ENCODE measurements at places on chromosomes 6 and 20. TPM values are rescaled to one million over a fixed set of nuclear protein-coding genes. Genes with fewer than 3 reads are reported as not detected.

DNA sequence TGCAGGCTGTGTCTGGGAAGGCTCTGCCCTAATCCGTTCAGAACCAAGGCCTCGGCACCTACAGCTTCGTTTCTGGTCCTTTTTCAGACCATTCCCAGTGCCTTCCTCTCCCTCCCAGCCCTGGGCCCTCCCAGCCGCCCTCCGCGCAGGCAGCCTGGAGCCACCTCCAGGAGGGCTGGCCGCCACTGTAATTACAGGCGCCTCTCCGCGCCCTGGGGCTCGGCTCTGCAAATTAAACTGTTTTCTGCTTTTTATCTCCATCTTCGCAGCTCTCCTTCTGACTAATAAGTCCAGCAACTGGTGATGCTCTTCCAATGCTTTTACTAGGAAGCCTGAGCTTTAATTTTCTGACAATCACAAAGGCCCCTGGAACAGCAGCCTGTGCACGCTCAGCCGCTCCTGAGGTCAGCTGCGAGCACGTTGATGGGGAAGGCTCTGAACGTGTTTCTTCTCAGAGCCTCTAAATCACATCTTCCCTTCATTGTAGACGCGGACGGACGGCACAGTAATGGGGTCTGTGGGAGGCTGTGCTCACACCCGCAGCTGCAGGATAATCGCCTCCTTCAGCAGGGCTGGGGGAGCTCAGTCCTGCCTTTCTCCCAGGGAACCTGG lies 194.6 kb downstream of the DLL1 start:
- no peak overlapping the region for H3K4me3 ChIP-seq
- H3K27ac ChIP-seq: no peak overlapping the region
- no peak for DNase-seq
- H3K27me3 ChIP-seq: no peaks in the 10 kb centered on the region

DNA sequence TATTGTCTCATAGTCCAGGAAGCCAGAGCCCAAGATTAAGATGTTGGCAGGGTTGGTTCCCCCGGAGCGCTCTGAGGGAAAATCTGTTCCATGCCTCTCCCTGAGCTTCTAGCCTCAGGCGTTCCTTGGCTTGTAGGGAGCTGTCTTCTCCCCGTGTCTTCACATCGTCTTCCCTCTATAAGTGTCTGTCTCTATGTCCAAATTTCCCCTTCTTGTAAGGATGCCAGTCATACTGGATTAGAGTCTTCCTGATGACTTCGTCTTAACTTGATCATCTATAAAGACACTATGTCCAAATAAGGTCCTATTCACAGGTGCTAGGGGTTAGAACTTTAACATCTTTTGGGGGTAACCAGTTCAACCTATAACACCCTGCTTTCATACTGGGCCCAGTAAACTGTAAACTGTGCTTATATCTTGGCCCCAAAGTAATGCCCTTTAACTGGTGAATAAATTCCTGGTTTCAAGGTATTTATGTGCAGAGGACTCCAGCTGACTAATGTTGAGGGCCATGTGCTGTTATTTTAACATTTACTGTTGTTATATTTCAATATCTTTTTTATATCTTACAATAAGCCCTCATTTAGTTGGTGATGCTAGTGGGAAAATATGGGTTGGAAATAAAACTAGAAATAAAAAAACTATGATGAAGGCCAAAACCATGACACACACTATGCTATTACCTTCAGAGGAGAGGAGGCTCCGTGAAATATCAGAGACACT lies 101.7 kb upstream of the IYD start:
- H3K4me1 ChIP-seq: peaks cover 12% of the 10 kb centered on the region
- H3K4me3 ChIP-seq: no peak overlapping the region
- no peak overlapping the region for H3K27ac ChIP-seq
- no peaks in the 10 kb centered on the region for H3K36me3 ChIP-seq
- no peak for DNase-seq

GRCh38 chr6:124868481-124868880 lies 93.8 kb upstream of the RNF217 start:
- H3K36me3 ChIP-seq: no peaks in the 10 kb centered on the region
- H3K4me3 ChIP-seq: no peak overlapping the region
- DNase-seq: peak; percentile 17
- H3K4me1 ChIP-seq: no peaks in the 10 kb centered on the region
- no peak overlapping the region for H3K27ac ChIP-seq
- no peaks in the 10 kb centered on the region for H3K27me3 ChIP-seq

DNA sequence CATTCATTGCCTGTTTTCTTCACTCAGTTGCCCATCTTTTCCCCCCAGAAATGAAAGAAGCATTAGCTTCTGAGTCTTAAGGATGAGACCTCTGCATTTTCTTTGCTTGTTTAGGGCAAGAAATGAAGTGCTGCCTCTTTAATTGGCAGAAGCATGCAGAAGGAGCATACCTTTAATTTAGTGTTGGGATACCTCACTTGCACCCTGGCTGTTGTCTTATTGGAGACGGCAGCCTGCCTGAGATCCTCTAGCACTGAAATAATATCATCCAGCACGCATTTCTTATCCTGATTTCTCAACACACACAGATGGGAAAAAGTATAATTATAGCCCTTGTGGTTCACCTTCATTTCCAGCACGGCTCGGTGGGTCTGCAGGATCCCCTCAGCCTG lies 43.1 kb downstream of the PTCHD4 start:
- H3K4me3 ChIP-seq: no peak overlapping the region
- H3K36me3 ChIP-seq: no peaks in the 10 kb centered on the region
- H3K27me3 ChIP-seq: no peaks in the 10 kb centered on the region
- no peaks in the 10 kb centered on the region for H3K4me1 ChIP-seq

DNA sequence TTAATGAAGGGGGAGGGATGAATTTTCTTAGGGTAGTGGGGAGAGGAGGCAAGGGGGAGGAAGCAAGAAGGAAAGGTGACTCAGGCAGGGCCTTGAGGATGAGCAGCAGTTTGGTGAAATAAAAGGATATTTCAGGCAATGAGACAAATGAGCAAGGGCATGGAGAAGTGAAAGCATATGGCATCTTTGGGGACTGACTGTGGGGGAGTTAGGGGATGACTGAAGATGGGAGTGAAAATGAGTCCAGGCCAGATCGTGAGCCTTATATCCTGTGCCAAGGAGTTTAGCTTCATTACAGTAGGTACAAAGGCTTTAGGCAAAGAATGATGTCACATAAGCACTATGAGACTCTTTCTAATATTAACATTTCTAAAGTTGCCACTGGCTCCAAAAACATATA lies 51.9 kb downstream of the ILRUN start:
- H3K27ac ChIP-seq: no peak overlapping the region
- peaks cover 7% of the 10 kb centered on the region for H3K36me3 ChIP-seq
- no peaks in the 10 kb centered on the region for H3K27me3 ChIP-seq
- H3K4me3 ChIP-seq: no peak overlapping the region
- DNase-seq: no peak
- H3K4me1 ChIP-seq: no peaks in the 10 kb centered on the region

- peaks cover 12% of the 10 kb centered on the region for H3K36me3 ChIP-seq
- no peak overlapping the region for H3K27ac ChIP-seq
- DNase-seq: no peak
- no peak overlapping the region for H3K4me3 ChIP-seq
- H3K27me3 ChIP-seq: no peaks in the 10 kb centered on the region
Measured at GRCh38 chr20:31570735-31571617, 34.1 kb upstream of the ID1 start.

DNA sequence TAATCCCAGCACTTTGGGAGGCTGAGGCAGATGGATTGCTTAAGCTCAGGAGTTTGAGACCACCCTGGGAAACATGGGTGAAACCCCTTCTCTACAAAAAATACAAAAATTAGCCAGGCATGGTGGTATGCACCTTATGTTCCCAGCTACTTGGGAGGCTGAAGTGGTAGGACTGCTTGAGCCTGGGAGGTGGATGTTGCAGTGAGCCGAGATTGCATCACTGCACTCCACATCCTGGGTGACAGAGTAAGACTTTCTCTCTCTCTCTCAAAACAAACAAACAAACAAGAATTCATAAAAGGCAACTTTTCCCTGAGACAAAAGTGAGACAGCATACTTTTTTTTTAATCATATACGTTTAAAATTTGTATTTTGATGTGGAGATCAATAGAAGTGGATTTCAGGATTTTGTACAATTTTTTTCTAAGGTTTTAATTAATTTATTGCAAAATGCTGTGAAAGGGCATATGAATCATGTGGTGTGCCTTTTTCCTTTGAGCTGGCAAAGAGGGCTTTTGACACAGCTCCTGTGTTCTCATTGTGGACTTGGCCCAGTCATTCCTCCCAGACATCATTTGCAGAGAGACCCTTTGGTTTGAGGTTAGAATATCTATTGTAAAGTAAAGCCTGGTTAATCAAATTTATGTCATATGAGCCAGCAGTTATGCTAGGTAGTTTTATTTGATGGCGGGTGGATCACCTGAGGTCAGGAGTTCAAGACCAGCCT lies 77.1 kb downstream of the TULP4 start:
- H3K27me3 ChIP-seq: no peaks in the 10 kb centered on the region
- no peaks in the 10 kb centered on the region for H3K4me1 ChIP-seq
- H3K27ac ChIP-seq: no peak overlapping the region
- H3K4me3 ChIP-seq: no peak overlapping the region
- DNase-seq: peak; percentile 7
- H3K36me3 ChIP-seq: no peaks in the 10 kb centered on the region

DNA sequence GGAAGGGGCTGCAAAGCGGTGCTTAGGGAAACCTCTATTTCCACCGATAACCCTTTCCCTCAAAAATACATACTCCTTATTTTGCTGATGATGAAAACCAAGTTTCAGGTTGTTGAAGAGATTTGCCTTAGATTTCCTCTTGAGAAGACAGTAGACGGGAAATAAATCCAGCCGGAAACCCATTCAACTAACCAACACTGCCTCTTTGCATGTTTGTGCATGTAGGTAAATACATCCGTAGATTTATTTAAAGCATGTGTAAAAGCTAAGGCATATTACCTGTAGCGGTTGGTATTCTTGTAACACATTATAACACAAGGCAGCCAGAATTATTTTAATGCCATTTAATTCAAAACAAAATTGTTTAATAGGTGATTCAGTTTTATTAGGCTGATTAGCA lies 136.3 kb upstream of the SLC22A23 start:
- 0 out of 2 replicates have a peak overlapping the region, but pooled peaks have one; percentile 62 for H3K27ac ChIP-seq
- no peaks in the 10 kb centered on the region for H3K36me3 ChIP-seq
- H3K4me3 ChIP-seq: no peak overlapping the region
- peaks cover 17% of the 10 kb centered on the region for H3K4me1 ChIP-seq
- no peak for DNase-seq

DNA sequence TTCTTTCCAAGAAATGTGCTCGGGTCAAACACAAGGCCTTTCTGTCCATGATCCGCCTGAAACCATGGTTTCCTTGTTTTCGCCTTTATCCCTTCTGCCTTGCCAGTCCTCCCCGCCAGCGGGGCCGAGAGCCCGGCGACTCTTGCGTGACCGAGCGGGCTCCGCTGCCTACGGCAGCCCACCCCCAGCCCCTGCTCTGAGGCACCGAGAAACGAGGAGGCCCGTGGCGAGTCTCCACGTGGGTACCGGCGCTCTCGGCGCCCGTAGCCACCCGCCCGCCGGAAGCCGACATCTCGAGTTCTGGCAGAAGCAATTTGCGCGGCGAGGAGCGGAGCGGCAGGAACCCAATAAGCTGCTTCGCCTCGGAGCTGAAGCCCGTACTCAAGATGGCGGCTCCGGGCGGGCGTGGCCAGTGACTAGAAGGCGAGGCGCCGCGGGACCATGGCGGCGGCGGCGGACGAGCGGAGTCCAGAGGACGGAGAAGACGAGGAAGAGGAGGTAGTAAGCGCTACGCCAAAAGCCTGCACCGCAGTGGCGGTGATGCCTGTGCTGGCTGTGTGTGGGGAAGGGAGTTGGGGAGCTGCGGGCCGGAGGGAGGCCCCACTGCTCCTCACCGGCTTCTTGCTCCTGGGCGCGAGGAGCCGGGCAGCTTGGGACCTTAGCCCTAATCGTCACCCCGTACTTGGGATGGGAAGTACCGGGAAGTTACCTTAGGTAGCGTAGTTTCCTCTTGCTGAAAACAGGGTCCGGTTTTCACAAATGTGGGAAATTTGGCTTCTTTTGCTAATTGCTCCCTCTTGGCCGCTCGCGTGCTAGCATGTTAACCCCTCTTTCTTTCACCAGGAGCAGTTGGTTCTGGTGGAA lies at the start of gene GTF3C6:
GTF3C6 (plus strand) TSS at position 378 of the 864 bp plus-strand sequence; CDS start at position 442, 64 bp downstream.
- peak within 1 kb of the TSS; percentile 68 for H3K27ac ChIP-seq
- peak within 1 kb of the TSS; percentile 91 for H3K4me3 ChIP-seq
- DNase-seq: peak; percentile 76
- peaks cover 8% of the 10 kb centered on the region for H3K4me1 ChIP-seq

DNA sequence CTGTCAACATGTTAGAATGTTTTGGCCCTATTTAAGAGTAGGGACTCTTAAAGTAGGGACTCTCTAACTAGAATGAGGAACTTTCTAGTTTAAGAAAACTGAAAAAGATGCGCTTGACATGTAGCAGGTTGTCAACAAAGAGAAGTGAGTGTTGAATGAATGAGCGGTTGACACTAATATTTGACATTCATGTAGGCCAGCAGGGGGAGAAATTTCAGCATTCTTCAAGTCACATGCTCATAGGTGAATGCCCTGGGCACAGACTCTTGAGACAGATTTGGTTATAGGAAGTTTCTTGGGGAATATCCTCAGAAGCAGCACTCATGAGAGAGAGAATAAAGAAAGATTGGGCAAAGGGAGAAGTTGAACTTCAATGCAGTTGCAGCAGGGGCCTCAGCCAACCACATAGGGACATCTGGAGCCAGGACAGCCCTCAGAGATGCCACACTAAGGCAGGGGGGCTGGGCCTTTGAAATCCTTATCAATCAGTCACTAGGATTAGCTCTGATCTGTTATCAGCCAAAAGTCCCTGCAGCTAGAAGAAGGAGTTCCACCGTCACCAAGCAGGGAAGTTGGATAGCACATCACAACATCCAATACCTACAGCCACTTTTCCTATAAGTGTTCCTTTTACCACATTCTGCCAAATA lies 145.1 kb upstream of the FKBP1C start:
- no peak overlapping the region for H3K27ac ChIP-seq
- H3K36me3 ChIP-seq: no peaks in the 10 kb centered on the region
- peak; percentile 6 for DNase-seq
- no peak overlapping the region for H3K4me3 ChIP-seq
- H3K27me3 ChIP-seq: no peaks in the 10 kb centered on the region

GRCh38 chr6:28291573-28291972 lies 10.2 kb downstream of the PGBD1 start:
- H3K36me3 ChIP-seq: peaks cover 16% of the 10 kb centered on the region
- H3K27me3 ChIP-seq: no peaks in the 10 kb centered on the region
- H3K27ac ChIP-seq: no peak overlapping the region
- H3K4me1 ChIP-seq: no peaks in the 10 kb centered on the region
- no peak for DNase-seq

GRCh38 chr6:152277826-152278329 lies 359.3 kb downstream of the SYNE1 start:
- peaks cover 21% of the 10 kb centered on the region for H3K4me1 ChIP-seq
- H3K36me3 ChIP-seq: no peaks in the 10 kb centered on the region
- H3K4me3 ChIP-seq: no peak overlapping the region
- H3K27ac ChIP-seq: no peak overlapping the region
- H3K27me3 ChIP-seq: no peaks in the 10 kb centered on the region

- no peaks in the 10 kb centered on the region for H3K4me1 ChIP-seq
- H3K4me3 ChIP-seq: no peak overlapping the region
- H3K27me3 ChIP-seq: no peaks in the 10 kb centered on the region
- no peak for DNase-seq
- no peaks in the 10 kb centered on the region for H3K36me3 ChIP-seq
Measured at GRCh38 chr20:1870323-1870722, 24.9 kb upstream of the SIRPA start.

TOMM6 gene
- 142 TPM for total RNA-seq

DEFB132 gene
- not detected for total RNA-seq

PTCHD4 gene
- not detected for total RNA-seq

RAET1L gene
- 1.1 TPM for total RNA-seq

TTBK1 gene
- not detected for total RNA-seq

IPCEF1 gene
- total RNA-seq: 0.29 TPM

UQCC2 gene
- total RNA-seq: 70.0 TPM

GABRR1 gene
- total RNA-seq: not detected

PRL gene
- total RNA-seq: not detected

LY6G6C gene
- 0.22 TPM for total RNA-seq

Measured in PC-3 (cell line).